ENCODE measurements at places on chromosomes 6 and 20.

- no peak for DNase-seq
These were observed 59.2 kb upstream of the THBS2 start for GRCh38 chr6:169312658-169313346.

DNA sequence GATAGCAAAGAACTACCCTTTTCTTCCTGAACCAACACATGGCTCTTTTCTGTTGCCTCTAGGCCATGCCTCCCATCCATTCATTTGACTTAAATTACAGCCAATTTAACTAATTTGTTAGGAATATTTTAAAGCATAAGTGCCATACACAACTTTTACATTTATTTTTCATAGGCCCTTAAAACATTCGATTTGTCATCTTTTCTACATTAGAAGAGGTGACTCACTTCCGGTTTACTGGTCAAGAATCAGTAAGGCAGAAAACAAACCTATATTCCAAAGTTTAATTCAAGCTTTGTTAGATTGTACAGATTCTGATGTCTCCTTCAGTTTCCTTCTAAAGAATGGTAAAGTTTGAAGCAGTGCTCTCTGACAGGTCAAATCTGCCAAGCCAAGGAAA is 344.3 kb downstream of the SAMD5 start:
- no peak for DNase-seq

DNA sequence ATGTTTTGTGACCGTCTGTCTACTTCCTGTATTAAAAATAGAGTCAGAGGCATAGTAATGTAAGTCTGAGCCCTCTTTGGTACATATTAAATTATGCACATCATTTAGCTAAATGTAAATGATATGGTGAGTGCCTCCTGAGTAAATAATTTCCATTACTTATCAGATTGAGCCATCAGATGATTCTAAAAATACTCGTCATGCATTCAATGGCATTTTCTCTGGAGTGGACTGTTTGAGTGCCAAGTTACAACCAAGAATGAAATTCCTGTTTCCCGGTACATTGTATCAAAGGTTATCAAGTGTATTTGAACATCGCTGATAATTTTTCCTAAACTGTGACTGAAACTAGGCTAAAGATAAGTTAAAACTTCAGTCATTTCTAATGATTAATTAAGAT is 81.0 kb downstream of the AKAP7 start:
- no peak for DNase-seq

- no peak for DNase-seq
These were observed 47.7 kb downstream of the ZNF831 start for GRCh38 chr20:59211208-59211765.

DNA sequence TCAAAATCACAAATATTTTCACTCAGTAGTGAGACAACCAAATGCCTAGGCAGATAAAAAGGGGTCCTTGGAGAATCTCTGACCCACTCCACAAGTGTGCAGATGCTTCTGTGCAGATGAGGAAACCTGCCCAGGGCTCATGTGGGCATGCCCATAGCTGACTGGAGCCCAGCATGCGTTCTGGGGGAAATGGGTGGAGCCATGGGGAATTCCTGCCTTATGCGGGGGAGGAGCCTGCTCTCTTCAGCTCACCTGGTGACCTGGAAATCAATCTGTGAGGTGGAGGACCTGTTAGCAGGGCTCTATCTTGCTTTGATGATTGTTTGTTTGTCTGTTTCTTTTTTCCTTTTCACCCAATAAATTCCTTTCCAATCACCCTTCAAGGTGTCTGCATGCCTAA is 23.4 kb upstream of the PLN start:
- no peak for DNase-seq

DNA sequence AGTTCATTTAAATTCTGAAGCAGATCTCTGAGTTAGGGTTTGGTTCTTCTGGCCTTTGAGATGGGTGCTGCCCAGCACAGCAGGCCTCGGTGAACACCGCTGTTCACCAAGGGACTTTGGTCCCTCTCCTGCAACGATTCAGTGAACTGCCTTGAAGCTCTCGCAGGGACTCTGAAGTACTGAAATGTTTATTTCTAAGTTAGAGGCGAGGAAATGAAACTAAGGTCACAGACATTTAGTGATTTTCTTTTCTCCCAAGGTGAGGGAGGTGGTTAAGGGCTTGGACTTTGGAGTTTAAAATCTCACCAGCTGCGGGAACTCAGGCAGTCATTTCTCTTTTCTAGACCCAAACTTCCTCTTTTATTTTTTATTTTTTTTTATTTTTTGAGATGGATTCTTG is 26.2 kb downstream of the E2F3 start:
- no peak for DNase-seq

DNA sequence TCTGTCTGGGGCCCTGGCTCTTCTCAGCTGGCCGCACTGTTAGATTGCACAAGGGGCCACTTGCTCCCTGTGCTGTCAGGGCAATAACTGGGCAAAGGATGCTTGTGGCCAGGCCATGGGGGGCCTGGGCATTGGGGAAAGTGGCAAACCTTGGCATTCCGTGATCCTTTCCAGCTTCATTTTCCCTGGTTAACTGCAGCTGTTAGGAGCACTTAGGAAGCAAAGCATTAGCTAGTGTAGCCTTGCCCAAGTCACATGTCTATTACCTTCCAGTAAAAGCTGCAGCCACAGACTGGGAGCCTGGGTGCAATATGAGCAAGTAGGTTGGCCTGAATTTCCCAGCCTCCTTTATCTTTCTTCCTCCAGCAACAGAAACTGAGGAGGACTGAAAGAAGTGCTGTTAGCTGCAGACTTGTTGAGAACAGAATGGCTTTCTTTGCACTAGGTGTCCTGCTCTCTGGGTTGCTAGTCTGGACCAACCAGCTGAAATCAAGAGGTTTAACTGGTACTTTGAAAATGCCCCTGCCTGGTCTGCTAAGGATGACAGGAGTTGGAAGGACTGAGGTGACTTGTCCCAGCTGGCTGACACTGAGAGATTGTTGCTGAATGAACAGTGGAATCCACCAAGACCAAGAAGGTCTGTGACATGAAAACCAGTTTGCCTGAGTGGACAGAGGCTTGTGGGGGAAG is 312.3 kb upstream of the SUPT3H start:
- DNase-seq: no peak

All from femur (tissue), 1 donor.